Caki2 (cell line): ENCODE measurements at places on chromosomes 1 and 21. TPM values are rescaled to one million over a fixed set of nuclear protein-coding genes. Genes with fewer than 3 reads are reported as not detected.

DNA sequence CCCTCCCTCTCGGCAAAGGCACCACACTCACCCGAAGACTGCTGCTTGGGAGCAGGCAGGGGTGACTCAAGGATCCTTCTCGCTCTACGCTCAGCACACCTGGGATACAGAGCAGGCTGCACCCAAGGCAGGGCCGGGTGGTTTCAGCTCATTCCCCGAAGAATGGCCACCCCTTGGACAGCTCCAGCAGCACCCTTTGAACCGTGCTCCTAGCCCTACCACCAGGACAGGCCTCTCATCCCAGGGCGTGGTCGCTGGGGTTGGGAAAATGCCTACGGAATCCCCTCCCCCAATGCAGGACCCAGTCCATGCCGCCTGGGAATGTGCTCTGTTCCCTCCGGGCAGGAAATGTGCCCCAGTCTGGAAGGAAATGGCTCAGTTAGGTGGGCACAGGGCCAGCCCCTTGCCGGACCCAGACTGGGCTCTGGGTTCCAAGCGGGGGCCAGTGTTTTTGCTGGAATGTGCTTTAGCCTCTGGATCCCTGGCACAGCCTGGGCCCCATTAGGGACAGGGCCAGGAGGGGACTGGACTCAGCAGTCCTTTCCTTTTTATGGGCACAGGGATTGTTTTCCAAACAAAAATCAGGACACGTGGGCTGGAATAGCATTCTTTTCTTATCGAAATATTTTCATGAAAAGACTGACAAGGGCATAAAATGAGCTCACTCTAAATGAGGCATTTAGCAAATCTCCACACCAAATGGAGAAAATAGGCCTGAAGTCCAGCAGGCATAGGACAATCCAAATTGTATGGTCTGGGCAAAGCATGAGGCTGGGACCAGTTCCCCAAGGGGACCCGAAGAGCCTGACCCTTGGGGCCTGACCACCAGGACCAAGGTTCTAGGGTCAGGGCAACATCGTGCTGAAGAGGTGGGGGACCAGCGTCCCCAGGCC is 7.3 kb downstream of the TMEM82 start:
- DNase-seq = no peak

DNA sequence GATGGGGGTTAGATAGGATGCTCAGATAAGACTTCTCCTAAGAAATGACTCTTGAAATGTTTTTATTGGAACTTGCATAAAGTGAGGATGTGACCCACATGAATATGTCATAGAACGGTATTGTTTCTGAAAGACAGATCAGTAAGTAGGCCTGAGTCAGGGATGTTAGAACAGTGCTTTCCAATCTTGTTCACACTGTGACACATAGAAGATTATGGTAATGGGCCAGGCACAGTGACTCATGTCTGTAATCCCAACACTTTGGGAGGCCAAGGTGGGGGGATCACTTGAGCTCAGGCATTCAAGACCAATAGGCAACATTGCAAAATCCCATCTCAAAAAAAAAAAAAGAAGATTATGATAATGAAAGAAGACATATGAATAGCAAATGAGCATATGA is 32.9 kb downstream of the FMO4 start:
- no peak for DNase-seq

DNA sequence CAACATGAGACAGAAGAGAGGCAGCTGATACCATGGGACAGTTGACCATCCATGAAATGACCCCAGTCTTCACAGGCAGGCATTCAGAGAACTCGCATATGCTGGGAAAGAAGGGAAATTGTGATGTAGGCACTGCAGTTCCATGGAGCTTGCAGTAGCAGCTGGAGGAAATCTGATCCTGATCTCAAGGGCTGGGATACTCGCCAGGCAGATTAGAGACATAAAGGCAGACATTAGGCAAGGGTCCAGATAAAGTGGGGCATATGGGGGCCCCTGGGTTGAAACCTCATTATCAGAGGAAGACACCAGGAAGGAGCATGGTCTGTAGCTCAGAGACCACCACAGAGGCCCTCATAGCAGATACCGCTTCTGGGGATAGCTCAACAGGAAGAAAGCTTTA is 48.7 kb upstream of the TNR start:
- no peak for DNase-seq

RHBDL2 gene
- 1.2 and 2.7 TPM in 2 replicates for total RNA-seq
